NCI-H1092 treated with DMSO at 0.1 percent for 48 hours (cell line): ENCODE measurements at places on chromosomes 12 and 14.

DNA sequence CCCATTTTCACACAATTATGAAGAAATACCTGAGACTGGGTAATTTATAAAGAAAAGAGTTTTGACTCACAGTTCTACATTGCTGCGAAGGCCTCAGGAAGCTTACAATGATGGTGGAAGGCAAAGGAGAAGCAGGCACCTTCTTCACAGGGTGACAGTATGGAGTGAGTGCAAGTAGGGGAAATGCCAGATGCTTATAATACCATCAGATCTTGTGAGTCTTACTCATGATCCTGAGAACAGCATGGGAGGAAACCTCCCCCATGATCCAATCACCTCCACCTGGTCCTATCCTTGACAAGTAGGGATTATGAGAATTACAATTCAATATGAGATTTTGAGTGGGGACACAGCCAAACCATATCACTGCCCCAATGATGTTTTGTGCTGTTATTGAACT, 189.3 kb upstream of the CRY1 start:
- DNase-seq: no peak

- DNase-seq: no peak
These were observed 96.7 kb downstream of the TSPAN9 start for GRCh38 chr12:3173912-3174311.

DNA sequence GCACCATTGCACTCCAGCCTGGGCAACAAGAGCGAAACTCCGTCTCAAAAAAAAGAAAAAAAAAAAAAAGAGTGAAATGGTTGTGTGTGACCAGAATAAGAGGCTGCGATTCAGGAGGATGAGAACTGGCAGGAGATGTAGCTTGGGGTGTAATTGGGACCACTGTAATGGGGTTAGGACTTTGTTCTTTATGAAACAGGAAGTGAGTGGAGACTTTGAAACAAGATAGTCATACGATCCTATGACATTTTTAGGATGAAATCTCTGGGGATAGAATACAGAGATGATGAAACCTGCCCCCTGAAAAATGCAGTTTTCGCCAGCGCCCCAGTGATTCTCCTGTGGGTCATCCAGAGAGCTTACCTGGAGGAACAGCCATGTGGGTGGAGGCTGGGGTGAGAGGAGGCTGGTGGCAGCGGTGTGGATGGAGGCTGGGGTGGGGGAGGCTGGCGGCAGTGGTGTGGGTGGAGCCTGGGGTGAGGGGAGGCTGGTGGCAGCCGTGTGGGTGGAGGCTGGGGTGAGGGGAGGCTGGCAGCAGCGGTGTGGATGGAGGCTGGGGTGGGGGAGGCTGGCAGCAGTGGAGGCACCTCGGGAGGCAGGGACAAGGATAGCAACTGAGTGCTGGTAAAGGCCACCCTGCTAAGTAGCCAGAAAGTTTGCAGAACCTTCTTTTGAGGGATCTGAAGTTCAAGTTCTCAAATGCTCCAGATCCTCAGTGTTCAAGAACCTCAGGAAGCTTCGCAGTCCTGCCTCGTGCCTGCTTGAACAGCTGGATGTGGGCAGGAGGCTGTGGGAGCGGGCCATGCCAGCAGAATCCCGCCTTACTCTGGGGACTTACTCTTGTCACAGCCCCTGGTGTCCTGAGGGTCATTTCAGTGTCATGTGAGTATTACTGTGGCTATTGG, 20.2 kb downstream of the FBXL14 start:
- no peak for DNase-seq

DNA sequence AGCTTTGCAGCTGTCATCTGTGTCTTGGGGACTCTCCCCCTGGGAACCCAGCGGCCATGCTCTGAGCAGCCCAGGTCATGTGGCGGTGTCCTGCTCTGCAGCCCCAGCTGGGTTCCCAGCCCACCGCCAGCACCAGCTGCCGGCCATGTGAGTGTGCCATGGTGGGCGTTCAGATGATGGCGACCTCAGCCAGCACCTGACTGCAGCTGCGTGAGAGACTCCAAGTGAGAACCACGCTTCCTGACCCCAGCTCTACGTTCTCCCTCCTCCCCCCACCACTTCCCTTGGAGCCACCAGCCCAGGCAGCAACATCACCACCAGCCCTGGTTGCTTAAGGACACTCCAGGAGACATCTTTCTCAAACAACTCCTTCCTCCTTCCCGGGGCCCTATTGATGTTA, 68.8 kb downstream of the SLC24A4 start:
- no peak for DNase-seq

DNA sequence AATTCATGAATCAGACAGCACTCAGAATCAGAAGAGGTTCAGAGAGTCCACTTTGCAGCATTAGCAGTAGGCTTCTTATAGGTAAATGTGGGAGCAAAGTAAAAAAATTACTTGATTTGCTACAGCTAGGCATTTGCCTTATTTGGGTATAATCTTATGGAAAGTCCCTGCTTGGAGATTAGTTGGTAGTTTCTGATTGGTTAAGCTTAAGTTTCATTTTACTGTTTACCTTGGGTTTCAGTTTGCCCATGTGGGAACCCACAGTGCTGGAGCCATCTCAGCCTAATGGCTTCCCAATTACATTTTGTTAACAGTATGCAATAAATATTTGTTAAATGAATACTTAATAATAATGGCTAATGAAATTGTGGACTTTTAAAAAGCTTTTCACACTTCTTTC, 311.0 kb upstream of the FLRT2 start:
- DNase-seq: no peak

DNA sequence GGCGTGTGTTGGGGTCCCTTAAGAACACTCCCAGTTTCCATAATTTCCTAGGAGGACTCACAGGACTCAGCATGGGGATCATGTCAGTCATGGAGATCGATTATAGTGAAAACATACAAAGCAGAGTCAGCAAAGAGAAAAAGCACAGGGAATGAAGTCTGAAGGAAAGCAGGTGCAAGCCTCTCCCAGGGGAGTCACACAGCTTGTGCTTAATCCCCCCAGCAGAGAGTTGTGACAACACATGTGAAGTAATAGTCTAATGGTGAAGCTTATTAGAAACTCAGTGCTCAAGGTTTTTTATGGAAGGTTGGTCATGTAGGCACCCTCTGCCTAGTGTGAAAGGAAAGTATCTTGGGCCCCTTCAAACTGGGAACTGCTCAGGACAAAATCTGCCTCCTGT, 149.0 kb upstream of the SEL1L start:
- DNase-seq: no peak

DNA sequence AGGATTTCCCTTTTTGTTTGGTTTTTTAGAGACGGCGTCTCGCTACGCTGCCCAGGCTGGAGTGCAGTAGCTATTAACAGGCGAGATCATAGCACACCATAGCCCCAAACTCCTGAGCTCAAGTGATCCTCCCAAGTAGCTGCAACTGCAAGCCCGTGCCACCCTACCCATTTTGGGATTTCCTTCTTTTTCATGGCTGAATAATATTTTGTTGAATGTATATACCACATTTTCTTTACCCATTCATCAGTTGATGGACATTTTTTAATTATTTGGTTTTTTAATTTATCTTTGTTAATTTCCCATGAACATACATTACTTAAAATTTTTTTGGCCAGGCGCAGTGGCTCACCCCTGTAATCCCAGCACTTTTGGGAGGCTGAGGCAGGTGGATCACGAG, 15.2 kb downstream of the PITPNM2 start:
- no peak for DNase-seq

- DNase-seq: no peak
These were observed 1.4 kb downstream of the ZNF385A start for GRCh38 chr12:54383041-54383609.

DNA sequence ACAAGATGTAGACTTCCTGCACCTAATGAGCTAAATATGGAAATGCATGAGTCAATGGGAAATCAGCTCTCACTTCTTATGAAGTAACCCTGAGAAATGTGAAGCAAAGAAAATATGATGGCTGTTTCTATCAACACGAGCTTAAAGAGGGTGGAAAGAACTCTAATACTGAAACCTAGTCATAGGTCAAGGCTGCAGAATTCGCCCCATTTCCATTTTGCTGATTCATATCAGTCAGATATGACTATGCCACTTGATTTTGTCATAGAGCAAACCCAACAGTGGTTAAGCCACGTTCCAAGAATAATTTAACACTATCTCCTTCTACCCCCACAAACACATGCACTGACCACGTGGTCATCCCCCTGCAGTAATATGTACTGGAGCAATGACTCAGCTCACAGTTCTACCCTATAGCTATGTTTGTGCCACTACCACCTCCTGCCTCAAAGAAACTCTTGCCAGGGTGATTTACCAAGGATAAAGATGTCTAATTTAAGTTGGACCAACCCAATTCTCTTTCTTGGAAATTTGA, 157.5 kb downstream of the TMTC3 start:
- DNase-seq: no peak

- no peak for DNase-seq
These were observed 36.9 kb upstream of the PRMT8 start for GRCh38 chr12:3453990-3454680.

DNA sequence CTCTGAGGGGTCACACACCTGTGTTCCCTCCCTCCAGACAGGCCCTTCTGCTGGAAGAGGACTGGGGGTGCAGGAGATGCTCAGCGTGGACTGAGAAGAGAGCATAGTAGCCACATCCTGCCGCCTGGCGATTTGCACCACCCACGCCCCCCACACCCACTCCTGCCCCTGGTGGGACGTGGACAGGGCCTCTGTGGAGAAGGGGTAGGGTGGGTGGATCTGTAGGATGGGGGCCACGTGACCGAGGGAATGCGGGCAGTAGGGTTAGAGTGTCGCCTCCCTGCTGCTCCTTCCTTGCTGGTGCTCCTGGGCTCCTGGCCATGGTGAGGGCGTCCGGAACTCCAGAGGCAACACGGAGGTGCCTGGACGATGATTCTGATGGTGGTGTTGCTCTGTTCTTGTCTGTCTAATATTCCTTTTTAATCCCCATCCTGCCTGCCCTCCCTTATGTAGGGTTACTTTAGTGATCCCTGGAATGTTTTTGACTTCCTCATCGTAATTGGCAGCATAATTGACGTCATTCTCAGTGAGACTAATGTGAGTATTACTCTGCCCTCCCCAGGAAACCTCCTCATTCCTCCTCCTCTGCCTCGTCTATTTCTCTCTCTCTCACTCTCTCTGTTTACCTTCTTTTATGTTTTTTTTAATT, 161.5 kb upstream of the FKBP4 start:
- DNase-seq: no peak

- no peak for DNase-seq
These were observed 132.7 kb downstream of the SLC41A2 start for GRCh38 chr12:104825408-104825807.

- DNase-seq: no peak
These were observed 92.7 kb downstream of the DIP2B start for GRCh38 chr12:50597200-50598195.

DNA sequence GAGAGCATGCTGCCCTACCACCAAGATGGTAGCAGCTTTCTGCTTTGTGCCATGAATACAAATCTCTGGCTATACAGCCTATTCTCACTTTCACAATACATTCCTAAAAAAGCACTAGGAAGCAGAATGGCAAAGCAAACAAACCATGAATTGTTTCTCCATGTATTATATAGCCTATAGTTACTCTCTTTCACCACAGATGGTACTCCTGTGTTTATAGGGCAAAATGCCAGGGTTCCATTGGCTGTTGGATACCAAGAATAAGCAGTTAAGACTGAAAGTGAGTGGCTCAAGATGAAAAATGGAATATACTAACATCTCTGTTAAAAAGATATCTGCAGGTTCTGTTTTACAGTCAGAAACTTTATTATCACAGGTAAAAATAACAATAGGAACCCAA, 11.1 kb downstream of the ARF3 start:
- no peak for DNase-seq

DNA sequence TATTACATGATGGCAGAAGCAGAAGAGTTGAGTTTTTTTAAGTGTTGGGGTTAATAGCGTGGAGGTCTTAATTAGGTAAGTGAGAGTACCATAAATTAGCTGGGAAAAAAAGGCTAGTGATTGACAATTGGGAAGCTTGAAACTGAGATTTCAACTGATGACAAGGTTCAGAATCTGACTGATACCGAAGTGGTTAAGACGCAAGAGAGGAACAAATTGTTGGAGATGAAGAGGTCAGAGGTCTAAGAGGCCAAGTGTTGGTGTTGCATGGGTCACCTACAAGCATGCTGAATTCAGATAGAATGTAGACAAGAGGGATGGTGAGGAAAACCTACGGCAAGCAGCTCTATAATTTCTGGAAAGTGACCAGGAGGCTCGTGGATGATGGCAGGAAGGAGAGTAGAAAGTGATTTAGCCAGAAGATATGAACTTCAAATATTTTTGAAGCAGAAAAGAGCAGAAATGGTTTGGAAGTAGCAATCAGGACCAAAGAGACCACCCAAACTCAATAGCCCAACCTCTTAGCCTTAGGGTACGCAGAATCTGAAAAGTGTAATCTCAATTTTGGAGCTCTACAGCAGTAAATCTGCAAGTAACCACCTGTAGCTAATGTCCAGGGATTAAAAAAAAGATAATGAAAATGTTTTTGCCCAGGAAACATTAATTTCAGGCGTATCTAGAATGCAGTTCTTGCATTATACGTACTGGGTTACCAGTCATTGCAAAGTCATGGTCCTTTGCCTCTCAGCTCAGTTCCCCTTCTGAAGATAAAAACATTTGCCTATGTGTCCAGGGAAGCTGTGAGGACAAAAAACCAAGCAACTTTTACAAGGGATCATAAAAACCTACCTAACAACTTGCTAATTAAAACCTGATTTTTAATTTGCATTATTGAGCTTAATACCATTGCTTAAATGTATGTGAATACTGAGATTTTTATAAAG, 1.7 kb upstream of the TMPO start:
- DNase-seq: no peak

GRCh38 chr12:93832131-93832530, 155.0 kb downstream of the CRADD start:
- no peak for DNase-seq

GRCh38 chr12:76478045-76478444, 81.5 kb downstream of the OSBPL8 start:
- DNase-seq: no peak

DNA sequence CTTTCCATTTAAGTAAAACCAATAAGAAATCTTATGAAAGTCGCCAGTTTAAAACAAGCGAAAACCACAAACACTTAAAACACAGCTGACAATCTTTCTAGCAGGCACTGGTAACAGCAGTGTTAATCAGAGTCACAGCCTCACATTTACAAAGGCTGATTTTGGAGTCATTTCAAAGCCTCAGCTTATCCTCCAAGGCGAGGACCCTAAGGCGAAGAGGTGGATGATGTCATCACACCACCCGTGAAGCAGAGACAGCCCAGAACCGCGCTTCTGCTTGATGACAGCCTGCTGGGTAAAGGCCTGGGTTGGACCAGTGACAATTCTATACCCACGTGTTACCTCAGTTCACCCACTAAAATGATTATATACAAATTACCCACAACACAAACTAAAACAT, 10.1 kb downstream of the GOLGA3 start:
- no peak for DNase-seq

DNA sequence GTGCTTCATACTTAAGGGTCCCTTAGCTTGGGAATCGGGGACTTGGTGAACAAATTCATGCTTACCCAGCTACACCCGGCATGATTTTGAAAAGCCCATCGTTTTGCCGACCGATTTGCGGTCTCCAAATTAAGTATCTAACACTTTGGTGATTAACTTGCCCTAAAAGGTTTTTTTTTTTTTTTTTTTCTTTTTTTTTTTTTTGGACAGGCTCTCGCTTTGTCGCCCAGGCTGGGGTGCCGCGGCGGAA, 843 bp upstream of the HSP90AA1 start:
- DNase-seq: no peak

GRCh38 chr12:68891141-68891540, 41.8 kb downstream of the CPM start:
- DNase-seq: no peak

GRCh38 chr14:58540749-58541632, 96.8 kb upstream of the DACT1 start:
- no peak for DNase-seq

GRCh38 chr12:122206976-122207375, 3.5 kb downstream of the B3GNT4 start:
- DNase-seq: no peak

- DNase-seq: no peak
These were observed 317.1 kb downstream of the BCAT1 start for GRCh38 chr12:24631676-24632426.
